Activated B cell treated with CpG ODN at 0.5 μM for 24 hours (primary cell): ENCODE measurements at places on chromosomes 16 and 17. TPM values are rescaled to one million over a fixed set of nuclear protein-coding genes. Genes with fewer than 3 reads are reported as not detected.

Gene IL21R
- 144 and 167 TPM in 2 replicates for total RNA-seq

Gene CACNA1G
- total RNA-seq = 0.07 TPM in 1 of 2 replicates, not detected in the other

Gene CCR7
- total RNA-seq = 572 and 573 TPM in 2 replicates

Gene LITAF
- 124 and 126 TPM in 2 replicates for total RNA-seq

Gene CCL7
- not detected in 2 replicates for total RNA-seq

Gene STX1B
- 1.2 and 1.6 TPM in 2 replicates for total RNA-seq

Gene BCO1
- not detected in 2 replicates for total RNA-seq

Gene APOBR
- 2.9 and 3.2 TPM in 2 replicates for total RNA-seq

Gene CCL5
- total RNA-seq = 3.3 and 3.4 TPM in 2 replicates

Gene TBC1D28
- total RNA-seq = not detected in 2 replicates

Gene KRT12
- not detected in 2 replicates for total RNA-seq

Gene CCDC137
- total RNA-seq = 34.7 and 41.3 TPM in 2 replicates
